ENCODE measurements at places on chromosomes 3 and 15.
A peak's percentile ranks its signal among the peaks of the same experiment; 100 is the strongest.

DNA sequence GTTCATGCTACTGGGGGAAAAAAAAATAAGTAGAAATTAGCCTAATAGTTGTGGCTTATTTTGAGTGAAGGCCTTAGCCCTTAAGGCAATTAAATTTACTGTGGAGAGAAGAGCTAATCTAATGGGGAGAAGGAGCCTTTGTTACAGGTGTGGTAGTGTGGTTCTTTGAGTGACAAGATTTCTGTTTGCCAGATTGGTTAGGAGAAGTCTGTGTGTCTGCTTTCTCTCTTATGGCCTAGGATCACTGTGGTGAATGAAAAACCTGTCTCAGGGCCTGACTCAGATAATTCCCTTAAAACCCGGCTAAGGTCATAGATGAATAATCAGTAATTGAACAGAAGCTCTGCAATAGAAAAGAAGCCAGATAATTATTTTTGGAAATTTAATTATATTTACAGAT is 27.0 kb downstream of the OPA1 start:
- no peak for DNase-seq

- DNase-seq = no peak
These were observed 181.7 kb upstream of the ANKRD28 start for GRCh38 chr3:15979495-15979894.

DNA sequence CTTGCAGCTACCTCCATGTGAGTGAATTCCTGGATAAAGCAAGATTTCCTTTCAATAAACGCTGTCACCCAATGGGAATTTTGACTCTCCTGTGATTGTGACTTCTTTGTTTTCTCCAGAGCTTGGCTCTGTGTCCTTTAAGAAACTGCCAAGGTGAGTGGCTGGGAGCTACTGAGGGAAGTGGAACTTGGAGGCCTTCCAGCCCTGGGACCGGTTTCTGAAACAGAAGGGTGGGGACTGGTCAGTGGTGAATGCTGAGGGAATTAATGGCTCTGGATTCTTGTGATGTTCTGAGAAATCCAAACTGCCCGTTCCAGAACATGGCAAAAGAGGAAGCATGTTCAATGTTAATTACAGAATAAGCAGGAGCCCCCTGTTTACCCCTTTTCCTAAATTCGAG is 41.1 kb upstream of the MYZAP start:
- DNase-seq = no peak

GRCh38 chr3:176293276-176293675 is 904.0 kb downstream of the TBL1XR1 start:
- no peak for DNase-seq

DNA sequence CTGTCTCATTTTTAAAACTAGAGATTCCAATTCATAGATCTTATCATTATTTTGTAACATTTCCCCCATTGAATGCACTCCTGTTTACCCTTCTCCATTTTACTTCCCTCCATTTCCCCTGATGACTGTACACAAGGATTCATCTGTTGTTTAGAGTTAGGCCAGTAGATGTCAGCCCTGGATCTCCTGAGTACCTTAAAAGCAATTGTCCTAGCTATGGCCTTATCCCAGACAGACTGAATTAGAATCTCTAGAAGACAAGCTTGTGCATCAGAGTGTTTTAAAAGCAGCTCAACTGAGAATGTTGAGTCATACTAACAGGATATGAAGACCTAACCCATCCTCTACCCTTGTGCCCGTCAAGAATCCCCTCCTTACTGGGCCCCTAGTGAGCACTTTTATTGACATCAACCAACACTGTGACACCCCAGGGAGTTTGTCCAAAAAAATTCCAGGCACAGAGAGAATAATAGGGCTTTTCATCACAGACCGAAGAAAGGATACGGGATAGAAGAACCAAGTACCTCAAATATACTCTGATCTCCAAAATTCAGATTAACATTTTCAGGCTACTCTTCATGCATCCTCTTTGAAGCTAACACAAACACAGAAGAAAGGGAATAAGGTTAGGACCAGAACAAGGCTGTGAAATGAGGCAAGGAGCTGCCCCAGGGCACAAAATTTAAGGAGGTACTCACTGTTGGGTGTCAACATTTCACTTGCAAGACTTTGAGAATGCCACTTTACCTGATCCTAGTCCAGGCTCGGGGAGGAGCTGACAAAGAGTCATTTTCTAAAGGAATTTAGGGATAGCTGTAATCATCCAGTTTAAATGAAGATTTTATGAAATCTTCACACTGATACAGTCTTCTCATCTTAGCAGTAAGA is 17.1 kb downstream of the ZBED2 start:
- peak; percentile 34 for DNase-seq

- no peak for DNase-seq
These were observed 10.8 kb upstream of the SEMA3B start for GRCh38 chr3:50258029-50258680.

- no peak for DNase-seq
These were observed 48.5 kb downstream of the HACD2 start for GRCh38 chr3:123536153-123536895.

GRCh38 chr3:159757341-159758060 is 231.1 kb upstream of the IL12A start:
- DNase-seq = no peak

GRCh38 chr3:48661501-48662144 is 1.1 kb downstream of the CELSR3 start:
- DNase-seq = no peak

- DNase-seq = no peak
These were observed 829 bp downstream of the RNF7 start for GRCh38 chr3:141738891-141739363.
